HuH-7.5 (cell line): ENCODE measurements at places on chromosomes 7 and 10.

DNA sequence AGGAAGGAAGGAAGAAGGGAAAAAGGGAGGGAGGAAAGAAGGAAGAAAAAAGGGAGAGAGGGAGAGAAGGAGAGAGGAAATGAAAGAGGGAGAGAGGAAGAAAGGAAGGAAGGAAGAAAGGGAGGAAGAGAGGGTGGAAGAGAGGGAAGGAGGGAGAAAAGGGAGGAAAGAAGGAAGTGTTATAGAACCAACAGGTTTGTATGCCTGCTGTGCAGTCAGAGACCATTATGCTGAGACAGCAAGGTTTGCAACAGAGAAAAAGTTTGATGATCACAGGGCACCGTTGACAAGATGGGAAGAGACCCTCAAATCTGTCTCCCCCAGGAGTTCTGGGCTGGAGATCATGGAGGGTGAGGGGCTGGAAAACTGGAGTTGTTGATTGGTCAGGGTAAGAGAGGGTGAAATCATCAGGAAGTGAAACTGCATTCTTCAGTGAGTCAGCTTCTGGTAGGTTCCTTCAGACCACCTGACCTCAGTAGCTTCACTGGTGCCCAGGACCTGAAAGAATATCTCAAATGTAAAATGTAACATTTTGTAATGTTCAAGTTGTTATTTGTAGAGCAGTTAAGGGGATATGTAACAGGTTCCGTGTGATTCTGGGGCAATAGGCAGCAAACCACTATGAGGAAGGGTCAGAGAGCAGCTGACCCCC, 76.3 kb downstream of the JCAD start:
- no peak for DNase-seq

DNA sequence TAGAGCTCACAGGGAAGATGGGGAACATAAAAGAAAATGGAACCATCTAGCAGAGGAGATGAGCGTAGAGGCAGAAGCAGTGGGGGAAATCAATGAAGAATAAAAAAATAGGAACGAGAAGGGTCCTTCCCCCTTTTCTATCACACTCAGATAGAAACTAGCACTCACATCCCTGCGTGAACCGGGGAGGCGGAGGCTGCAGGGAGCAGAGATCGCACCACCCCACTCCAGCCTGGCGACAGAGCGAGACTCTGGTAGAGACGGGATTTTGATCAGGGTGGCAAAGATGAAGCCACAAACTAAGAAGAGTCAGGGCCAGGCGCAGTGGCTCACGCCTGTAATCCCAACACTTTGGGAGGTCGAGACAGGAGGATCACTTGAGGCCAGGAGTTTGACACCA, 64.7 kb upstream of the ECHDC3 start:
- DNase-seq = no peak

DNA sequence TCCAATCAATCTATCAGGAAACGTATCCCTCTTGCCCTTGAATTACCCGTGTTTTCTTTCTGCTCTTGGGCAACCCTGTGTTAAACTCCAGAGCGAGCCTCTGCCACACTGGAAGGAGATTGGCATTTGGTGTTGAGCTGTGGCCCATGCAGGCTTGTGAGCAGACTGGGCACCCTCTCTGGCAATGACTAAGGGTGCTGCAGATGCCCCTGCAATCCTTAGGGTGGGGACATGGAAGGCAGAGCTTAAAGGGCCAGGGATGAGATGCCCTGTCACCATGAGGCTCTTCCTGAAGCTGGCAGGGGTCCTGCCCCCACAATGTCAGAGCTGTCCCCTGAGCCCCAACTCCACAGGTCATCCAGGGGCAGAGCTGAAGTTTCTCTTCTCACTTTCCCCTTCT, 19.5 kb upstream of the FAM180A start:
- no peak for DNase-seq

- DNase-seq = peak; percentile 17
Observed at GRCh38 chr10:50807851-50808776, 68.4 kb downstream of the ASAH2B start.

DNA sequence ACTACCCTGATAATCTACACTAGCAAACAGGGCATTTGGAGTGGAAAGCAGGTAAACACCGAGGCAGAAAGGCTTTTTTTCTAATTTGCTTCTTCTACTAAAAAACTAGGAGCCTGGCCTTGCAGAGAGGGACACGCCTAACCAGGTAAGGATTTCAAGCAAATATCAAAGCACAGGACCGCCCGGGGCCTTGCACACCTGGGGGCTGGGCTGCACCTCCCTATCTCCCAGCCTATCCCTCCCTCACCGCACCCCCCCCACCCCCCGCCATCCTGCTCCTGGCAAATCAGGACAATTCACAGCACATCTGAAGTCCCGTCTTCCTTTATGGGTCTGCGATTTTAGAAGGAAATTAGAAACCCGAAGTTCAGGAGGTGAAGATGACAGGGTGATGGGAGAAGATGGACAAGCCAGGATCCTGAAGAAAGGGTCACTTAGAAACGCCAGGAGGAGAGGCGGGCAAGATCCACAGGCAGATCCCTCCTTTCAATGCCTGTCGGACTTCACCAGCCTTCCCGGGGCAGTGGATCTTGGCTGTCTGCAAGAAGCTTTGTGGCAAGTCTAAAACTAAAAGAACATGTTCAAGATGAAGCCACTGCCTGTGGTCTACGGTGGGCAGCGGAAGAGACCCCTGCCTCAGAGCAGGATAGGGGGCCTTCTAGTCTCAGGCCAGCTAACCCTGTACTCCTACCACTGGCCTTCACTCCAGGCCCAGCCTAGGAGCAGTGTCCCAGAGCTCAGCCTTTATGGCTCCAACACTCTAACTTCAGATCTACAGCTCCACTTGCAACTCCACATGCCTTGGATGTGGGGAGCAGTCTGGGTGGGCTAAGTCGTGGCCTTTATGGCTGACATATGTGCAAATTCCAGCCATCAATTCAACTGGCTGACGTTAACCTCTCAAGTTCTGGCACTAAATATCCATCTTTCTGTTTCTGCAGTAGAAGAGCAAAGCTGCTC, 43.9 kb downstream of the TNS3 start:
- DNase-seq = no peak

DNA sequence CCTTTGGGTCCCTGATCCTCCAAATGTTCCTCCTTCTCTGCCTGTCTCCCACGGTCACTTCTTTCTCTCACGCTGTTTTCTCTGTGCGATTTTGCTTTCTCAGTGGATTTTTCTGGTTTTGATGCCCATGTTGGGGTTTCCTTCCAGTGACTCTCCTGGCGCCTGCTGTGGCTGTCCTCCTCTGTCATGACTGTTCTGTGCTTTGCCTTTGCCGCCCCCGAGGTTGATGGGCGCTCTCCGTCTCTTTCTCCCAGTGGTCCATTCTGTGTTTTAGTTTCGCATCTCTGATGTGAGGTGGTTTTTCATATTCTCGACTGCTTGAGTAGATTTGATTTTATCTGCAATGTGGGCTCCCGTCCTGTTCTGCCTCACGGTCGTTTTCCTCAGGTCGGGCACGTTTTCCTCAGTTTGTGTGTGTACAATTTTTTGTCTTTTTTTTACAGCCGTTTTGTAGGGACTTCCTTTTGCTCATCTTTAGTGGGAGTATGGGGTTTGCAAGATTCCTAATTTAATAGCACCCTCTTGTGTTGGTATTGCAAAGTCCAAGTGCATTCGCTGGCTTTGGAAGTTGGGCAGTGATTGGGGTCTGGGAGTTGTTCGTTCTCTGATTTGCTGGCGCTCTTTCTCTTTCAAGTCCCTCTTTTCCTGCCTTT, 100.0 kb downstream of the INPP5A start:
- DNase-seq = peak; percentile 87

- DNase-seq = no peak
Observed at GRCh38 chr10:11018432-11018841, 765 bp downstream of the CELF2 start.

DNA sequence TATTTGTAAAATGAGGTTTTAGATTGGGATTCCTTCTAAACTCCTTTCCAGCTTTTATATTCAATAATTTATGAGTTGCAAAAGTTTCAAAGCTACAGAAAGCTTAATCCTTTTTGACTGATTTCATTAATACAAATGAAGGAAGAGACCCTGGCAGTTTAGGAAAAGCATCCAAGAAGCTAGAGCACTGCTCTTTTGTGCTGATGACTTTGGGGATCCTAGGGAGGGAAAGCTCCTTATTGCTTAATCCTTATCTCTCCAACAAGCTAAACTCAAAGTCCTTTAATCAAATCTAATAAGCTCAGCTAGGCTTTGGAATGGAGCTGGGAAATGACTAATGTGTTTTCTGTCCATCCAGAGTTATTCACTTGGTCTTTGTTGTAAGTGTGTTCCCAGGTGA, 285.4 kb downstream of the ACTR3B start:
- no peak for DNase-seq

DNA sequence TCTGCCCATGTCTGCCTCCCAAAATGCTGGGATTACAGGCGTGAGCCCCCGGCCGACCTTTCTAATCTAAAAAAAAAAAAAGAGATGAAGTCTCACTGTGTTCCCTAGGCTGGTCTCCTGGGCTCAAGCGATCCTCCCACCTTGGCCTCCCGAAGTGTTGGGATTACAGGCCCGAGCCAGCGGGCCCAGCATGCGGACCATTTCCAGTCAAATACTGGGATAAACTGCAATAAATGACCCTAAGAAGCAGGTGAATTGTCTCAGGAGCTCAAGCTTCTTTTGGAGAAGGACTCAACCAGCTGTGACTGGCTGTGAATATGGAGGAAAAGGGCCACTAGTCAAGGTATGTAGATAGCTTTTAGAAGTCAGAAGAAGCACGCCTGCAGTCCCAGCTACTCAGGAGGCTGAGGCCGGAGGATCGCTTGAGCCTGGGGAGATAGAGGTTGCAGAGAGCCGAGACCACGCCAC, 550 bp upstream of the CREM start:
- no peak for DNase-seq

- no peak for DNase-seq
Observed at GRCh38 chr7:24781106-24781505, 23.8 kb upstream of the GSDME start.

GRCh38 chr10:89887830-89888229, 186.4 kb downstream of the KIF20B start:
- DNase-seq = no peak

GRCh38 chr7:150875791-150876190, 23.5 kb downstream of the AOC1 start:
- DNase-seq = no peak

DNA sequence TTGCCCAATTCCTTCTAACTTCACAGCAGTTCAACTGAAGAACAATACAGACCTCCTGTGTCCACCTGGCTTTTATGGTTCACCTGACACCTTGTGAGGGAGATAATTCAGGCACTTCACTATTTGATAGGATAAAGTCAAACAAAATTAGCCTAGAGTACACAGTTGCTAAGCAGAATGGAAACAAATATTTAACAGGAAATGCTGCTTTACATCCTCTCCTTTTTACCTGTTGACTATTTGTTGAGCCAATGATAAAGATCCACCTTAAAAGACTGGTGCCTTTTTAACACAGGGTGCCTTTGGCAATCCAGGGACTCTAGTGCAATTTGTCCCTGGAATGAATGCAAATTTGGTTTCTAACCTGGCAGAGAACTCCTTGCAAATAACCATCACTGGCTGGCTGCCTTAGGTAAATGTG, 39.8 kb downstream of the ITPRID1 start:
- DNase-seq = no peak

GRCh38 chr10:82908751-82909150, 1033.8 kb downstream of the NRG3 start:
- DNase-seq = no peak

- DNase-seq = no peak
Observed at GRCh38 chr7:108503112-108504026, 22.6 kb downstream of the PNPLA8 start.

GRCh38 chr7:111147708-111148533, 57.0 kb downstream of the LRRN3 start:
- DNase-seq = no peak

- DNase-seq = no peak
Observed at GRCh38 chr7:1725199-1725690, 55.2 kb downstream of the ELFN1 start.

DNA sequence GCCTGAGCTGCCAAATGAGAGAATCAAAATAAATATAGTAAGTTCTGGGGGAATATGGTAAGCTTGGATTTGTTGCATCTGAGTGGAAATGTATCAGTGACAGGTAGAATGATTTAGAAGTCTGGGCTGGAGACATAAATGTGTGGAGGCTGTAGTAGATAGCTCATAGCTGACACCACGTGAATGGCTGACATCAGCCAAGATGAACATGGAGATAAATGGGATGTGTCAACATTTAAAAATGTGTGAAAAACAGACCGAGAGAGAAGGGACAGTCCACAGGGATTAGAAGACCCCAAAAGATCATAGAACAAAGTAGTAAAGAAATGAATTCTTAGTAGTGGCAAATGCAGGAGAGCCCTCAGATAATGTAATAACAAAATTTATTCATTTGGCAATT, 40.9 kb downstream of the NAMPT start:
- no peak for DNase-seq

- DNase-seq = no peak
Observed at GRCh38 chr7:51645255-51645654, 328.6 kb upstream of the COBL start.

DNA sequence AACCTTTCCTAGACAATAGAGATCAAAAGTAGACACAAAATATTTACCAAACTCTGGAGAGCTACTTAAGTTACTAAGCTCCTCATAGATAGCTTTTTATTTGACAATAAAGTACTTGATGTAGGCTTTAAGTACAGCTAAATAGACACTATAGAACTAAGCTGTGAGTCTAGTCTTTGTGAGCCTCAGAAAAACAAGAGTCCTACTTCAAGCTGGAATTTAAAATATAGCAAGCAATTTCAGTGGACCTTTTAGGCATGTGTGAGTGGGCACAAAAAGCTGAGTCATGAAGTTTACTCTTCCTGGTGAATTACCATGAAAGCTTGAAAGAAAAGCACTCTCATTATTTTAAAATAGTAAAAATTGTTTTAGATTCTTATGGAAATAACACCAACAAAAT, 76.1 kb downstream of the ADD3 start:
- no peak for DNase-seq

- no peak for DNase-seq
Observed at GRCh38 chr10:29761916-29762315, 127.1 kb upstream of the SVIL start.

DNA sequence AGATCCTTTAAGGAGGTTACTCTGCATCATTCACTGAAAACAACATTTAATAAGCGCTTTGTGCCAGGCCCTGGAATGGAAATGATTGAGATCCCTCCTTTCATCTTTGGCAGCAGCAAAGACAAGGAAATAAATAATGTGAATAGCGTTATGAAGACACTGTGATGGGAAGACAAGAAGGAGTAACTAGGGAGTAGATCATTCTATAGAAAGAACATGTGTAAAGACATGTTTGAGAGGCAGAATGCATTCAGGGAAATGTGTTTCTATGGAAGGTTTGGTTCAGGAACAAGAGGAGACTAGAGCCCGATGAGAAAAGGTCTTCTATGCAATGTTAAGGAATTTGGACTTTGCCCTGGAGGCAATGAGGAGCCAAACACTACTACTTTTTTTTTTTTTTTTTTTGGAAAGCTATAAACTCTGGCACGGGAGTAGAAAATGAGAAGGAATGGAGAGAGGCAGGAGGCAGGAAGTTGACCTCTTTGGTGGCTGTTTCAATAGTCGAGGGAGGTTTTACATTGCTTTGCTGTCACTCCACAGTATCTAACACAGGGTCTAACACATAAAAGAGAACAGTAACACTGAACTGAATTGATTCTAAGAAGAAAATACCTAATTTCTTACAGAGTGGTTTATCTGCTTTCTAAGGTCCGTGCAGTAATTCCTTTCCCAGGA, 44.9 kb downstream of the SMURF1 start:
- DNase-seq = peak; percentile 54

GRCh38 chr7:130442601-130443000, 1.8 kb upstream of the CEP41 start:
- DNase-seq = no peak
